ENCODE measurements at places on chromosomes 1 and 21. TPM values are rescaled to one million over a fixed set of nuclear protein-coding genes. Genes with fewer than 3 reads are reported as not detected.

DNA sequence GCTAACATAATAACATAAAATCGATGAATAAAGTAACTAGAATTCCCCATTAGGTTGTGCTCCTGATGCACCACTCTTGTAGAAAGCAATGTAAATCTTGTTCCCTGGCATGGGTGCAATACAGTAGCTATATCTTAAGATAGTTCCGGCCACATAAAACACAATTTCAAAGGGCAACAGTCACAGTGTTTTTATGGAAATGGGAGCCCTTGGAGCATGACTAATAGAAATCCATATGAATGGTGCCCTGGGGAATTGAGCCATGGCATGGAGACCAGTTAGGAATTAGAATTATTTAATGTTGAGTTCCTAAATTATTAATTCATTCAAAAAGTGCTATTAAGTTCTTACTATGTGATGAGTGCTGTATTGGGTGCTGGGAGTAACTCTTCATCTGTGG is 118.7 kb downstream of the KCNK2 start:
- no peak for DNase-seq

DNA sequence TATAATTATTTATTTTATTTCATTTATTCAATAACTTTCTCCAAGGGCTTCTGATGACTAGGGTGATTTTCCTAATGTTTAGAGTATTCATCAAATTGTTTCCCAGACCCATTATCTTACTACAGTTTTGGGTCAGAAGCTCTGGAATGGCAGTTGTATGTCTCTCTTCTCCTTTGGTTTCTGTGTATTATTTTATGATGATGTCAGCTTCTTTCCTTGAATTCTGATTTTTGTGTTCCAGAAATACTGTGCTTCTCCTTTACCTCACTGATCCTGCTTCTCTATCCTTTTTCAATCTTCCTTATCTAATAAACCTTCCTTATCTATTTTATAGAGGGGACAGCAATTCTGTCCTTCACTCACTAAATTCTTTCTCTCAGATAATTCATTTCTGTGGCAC is 48.8 kb downstream of the LRRC8B start:
- no peak for DNase-seq

Gene CFHR2
- not detected for total RNA-seq

Gene ITLN2
- total RNA-seq = not detected

Gene XCL1
- not detected for total RNA-seq
